DND-41 (cell line): ENCODE measurements at places on chromosomes 12 and 14.

DNA sequence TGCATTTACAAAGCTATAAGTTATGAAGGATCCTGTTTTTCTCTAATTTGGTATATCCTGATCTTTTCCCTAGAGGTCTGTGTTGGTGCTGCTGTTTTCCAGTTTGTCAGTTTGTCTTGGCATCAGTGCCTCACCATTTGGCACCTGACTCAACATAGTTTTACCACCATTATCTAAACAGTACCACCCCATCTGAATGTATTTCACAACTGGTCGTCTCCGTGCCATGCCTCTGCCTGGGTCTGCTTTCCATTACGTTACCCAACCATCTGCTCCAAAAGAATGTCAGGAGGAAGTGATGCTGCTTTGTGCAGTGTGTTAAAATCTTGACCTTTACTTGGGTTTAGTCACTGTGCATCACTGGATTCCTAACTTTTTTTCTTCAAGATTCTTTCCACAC lies 129.3 kb upstream of the RASSF8 start:
- no peak for DNase-seq

DNA sequence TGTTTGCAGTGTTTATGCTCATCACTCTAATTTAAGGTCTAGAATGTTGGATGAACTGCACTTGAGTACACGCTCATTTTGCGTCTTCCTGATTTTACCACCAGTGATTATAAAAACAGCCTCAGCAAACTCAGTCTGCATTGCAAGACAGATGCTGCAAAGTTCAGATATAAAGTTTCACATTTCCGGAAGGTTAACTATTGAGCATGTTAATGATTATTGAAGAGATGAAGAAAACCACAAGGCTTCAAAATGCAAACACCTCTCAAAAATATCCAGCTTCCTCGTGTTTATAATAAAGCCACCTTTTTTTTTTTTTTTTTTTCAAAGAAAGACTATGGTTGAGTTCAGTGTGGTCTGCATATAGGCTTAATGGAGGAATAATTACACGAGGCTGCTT lies 92.1 kb upstream of the BMP4 start:
- no peak for DNase-seq

GRCh38 chr14:35333797-35334743 lies 41.9 kb downstream of the PSMA6 start:
- DNase-seq, result no peak

GRCh38 chr14:59739794-59740193 lies 130.8 kb downstream of the RTN1 start:
- no peak for DNase-seq

DNA sequence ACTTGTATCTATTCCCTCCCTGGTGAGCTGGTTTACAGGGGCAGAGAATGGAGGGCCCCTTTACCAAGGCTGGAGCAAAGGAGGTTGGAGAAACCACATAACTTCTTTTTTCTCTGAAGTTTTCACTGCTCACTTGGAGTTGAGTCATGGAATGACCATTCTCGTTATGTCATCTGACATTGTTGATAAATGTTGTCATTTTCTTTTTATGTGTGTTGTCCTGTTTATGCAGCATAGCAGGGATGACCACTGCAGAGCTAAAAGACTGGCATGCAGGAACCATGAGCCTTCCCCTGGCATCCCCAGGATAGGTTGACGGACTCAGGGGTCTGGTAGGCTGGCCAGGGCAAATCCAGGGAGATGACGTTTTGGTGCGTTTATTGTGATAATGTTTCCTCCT lies 256.8 kb upstream of the DDHD1 start:
- DNase-seq, result no peak

- no peak for DNase-seq
Measured at GRCh38 chr12:19846574-19846973, 407.3 kb downstream of the AEBP2 start.

GRCh38 chr12:31780096-31780495 lies 51.3 kb upstream of the AMN1 start:
- DNase-seq, result no peak

DNA sequence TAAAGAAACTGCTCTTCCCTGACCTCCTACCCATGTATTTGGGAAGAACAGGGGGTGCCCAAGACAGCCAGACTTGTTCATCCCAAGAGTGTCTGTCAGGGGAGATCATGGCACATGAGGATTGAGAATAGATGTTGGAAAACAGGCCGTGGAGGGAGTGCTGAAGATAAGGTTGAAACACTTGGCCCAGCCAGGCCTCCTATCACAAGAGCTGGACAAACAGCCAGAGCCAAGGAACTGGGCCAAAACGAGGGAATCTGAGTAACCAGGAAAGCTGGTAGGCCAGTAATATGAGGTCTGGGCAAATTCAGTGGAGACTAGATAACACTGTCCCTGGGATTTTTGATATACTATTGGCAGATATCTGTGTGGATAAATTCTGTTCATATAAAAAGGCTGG lies 161.7 kb downstream of the TMX1 start:
- DNase-seq, result no peak

- no peak for DNase-seq
Measured at GRCh38 chr12:30106204-30106965, 322.6 kb upstream of the TMTC1 start.

DNA sequence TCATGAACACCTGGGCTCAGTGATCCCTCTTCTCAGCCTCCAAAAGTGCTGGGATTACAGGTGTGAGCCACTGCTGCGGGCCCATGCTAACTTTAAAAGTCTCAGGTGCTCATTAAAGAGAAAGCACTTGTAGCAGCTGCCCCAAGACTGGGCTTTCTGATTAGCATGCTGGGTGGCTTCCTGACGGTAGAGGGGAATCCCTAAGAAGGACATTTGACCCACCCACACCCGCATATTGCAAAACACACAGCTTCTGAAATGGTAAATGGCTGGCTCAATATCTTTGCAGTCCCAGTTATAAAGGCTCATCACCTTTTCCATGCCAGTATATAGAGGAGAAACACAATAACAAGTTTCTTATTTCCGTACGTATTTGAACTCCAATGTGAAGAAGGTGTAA lies 19.3 kb upstream of the BICD1 start:
- DNase-seq, result no peak

DNA sequence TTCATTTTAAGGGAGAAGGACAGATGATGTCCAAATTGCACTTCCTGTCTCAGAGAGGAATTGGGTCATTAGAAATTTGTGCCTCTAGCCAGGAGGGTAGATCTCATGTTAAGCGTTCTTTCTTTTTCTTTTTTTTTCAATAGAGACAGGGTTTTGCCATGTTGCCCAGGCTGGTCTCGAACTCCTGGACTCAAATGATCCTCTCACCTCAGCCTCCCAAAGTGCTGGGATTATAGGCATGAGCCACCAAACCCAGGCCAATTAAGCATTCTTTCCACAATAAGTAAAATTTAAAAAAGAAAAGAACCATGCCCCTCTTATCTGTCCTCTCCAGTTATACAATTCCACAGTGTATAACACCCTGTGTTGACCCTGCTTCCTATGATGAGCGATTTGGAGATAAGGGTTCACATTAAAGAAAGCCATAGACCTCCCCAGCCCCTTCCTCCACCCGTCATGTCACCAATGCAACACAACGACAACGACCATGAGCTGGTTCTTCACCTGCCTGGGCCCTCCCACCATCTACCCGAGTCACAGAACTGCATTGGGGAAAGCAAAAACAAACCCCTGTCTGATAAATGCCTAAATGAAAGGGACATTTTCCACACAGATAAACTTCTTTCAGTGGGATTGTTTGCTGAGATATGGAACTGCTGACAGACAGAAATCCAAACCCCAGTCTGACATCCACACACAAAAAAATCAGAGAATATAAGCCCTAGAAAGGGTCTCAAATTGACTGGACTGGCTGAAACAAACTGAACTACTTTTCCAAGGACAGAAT lies 37.3 kb downstream of the SSH1 start:
- DNase-seq, result no peak

DNA sequence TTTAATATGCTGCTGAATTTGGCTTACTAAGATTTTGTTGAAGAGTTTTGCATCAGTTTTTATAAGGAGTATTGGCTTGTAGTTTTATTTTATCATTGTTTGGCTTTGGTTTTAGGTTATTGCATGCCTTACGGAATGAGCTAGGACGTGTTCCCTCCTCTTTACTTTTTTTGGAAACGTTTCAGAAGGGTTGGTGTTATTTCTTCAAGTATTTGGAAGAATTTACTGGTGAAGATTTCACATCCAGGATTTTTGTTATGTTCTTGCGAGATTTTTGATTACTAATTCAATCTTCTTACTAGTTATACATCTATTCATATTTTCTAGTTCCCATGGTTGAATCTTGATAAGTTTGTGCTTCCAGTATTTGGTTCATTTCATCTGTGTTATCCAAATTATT lies 823.2 kb downstream of the SLC6A15 start:
- no peak for DNase-seq

DNA sequence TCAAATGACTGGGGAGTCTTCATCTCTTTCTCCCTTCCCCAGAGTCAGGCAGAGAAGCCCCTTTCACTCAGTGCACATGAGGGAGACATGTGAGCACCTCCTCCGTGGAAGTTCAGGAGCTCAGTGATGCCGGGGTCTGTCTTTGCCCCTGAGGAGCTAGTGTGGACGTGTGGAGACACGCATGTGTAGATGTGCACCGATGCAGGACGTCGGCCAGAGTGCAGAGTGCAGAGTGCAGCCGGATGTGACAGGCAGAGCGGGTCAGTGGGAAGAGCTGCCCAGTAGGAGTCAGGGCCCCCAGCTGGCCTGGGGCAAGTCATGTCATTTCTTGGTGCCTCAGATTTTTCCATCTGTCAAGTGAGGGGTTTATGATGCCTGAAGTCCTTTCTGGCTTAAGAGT lies 20.7 kb downstream of the TSPAN9 start:
- DNase-seq, result no peak

DNA sequence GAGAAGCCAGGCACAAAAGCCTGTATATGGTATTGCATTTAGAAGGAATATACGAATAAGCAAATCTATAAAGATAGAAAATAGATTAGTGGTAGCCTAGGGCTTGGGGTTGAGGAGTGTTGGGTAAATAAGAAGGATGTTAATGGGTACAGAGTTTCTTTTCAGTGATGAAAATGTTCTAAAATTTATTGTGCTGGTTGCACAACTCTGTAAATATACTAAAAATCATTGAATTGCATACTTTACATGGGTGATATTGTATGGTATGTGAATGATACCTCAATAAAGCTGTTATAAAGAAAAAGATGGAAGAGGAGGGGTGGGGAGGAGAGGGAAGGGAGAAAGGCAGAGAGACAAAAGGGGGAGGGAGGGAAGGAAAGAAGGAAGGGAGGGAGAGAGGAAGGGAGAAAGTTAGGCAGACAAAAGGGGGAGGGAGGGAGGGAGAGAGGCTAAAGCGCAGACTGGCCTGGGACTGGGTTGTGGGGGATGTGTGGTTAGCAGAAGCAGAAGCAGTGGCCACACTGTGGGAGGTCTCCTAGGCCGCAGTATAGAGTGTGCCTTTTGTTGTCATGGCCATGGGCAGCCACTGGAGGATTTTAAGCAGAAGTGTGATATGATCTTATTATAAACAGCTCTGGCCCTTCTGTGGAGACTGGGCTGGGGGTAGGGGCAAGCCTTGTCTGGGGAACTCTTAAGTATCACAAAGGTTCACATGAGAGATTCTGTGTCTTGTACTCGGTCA lies 73.6 kb upstream of the ELK3 start:
- no peak for DNase-seq

- no peak for DNase-seq
Measured at GRCh38 chr12:32179011-32179395, 72.4 kb downstream of the BICD1 start.

DNA sequence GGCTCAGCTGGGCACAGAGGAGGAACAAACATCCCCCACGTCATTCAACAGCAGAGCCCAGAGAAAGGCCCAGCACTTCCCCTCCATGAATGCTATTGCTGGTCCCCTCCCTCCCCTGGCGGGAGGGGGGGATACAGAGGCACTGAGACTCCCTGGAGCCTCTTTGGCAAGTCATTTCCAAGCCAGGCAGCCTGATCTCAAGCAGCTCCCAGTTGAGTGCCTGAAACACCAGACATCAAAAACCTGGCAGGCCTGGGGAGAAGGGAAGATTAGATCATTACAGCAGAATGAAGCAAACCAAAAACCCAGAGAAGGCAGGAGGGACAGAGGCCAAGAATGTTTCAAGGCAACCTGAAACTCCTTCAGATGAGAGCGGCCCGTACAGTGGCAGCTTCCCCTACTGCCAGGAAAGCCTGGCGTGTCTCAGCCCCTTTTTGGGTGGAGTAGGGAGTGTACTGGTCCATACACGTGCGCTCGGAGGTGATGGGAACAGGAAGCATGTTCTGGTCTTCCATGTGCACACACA lies 92.1 kb downstream of the LRRC74A start:
- peak; percentile 24 for DNase-seq

- no peak for DNase-seq
Measured at GRCh38 chr12:78880078-78880477, 15.5 kb downstream of the SYT1 start.

DNA sequence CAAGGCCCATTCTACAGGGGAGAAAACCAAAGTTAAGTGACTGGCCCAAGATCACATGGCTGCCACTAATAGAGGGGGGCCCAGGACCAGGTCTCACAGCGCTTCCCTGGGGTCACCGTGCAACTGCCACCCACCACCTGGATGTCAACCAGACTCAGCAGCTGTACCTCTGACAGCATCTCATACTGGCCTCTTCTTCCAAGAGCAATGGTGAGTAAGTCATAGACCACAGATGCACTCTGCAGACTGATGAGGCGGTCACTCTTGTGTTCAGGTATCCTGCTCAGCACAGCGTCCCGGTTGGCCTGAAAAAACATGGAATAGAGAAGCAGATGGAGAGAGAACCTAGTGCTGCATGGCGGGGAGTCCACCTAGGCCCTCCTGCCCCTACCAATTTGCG lies 139.9 kb downstream of the TTC7B start:
- DNase-seq, result no peak

- DNase-seq, result no peak
Measured at GRCh38 chr12:127642208-127642607, 624.8 kb upstream of the TMEM132C start.

DNA sequence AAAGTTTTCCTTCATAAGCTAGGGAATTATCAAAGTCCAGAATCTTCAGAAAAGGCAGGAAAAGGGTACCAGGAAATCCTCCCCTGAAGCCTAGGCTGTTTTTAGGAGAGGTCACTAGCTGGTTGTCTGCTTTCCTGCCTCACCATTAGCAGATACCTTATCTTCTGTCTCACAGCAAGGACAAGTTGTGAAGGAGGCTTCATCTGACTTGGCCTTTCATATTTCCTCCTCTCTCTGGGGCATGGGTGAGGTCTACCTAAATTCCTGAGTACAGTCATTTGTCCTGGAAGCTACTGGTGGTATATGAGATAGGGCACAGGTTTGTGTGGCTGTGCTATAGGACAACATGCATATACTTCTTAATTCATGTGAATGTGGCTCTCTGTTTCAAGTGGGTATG lies 2.3 kb downstream of the FOXJ2 start:
- DNase-seq, result no peak

DNA sequence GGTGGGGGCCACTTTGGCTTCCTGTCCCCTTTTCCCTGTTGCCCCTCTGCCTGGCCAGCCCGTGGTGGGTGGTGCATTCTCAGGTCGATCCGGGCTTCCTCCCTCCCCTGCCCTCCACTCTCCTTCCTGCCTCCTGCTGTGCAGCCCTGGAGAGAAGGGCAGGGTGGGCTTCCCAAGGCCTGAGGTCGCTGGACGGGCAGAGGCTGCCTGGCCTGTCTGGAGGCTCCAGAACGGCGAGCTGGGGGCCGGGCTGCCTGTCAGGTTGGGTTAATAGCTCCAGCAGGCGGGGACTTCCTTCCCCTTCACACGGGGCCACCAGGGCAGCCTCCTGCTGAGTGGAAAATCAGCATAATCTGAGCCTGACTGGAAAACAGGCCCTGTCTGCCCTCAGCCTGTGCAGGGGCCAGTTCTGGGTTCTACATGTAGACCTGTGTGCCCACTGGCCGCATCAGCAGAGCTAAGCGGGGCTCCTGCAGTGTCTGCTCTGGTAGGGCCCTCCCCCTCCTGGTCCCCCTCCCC lies 11.3 kb downstream of the KIF26A start:
- DNase-seq, result no peak
